ENCODE measurements at places on chromosomes 2 and 18. TPM values are rescaled to one million over a fixed set of nuclear protein-coding genes. Genes with fewer than 3 reads are reported as not detected.

GRCh38 chr2:207164006-207164831, 1.5 kb downstream of the KLF7 start:
- DNase-seq = peak; percentile 68

The ILKAP gene
- 23.4 TPM for total RNA-seq

The RAD51AP2 gene
- total RNA-seq = 0.18 TPM

The CDH7 gene
- total RNA-seq = 0.27 TPM

The LYPD1 gene
- 0.35 TPM for total RNA-seq

DNA sequence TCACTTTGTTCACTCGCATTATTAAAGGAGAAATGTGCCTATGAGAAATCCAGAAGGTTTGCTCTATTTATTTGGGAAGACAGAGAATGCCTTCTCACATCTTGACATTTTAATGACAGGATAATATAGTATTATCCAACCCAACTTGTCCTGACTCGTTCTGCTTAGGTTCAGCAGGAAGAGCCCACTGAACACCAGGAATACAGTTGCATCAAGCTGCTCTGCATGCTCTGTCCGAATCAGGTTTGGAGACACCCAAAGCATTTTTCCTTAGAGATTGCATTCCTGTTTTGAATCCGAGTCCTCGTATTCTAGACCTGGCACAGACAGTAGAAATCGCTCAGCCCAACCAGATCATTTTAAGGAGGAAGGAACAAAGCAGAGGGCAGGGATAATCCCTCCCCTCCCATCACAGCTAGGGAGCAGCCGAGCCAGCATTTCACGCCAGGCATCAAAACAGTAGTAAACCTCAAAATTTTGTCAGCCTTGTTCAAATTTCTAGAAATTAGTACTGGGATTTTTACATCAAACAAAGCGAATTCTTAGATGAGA, 837.4 kb upstream of the ID2 start:
- no peak for DNase-seq

- no peak for DNase-seq
These were observed 7.8 kb downstream of the FAM117B start for GRCh38 chr2:202642567-202642966.

The LYPD6B gene
- not detected for total RNA-seq

The GALNT14 gene
- total RNA-seq = 0.53 TPM

- peak; percentile 26 for DNase-seq
These were observed 94.2 kb upstream of the DLX2 start for GRCh38 chr2:172196768-172197431.

The RIT2 gene
- not detected for total RNA-seq

The REG1B gene
- not detected for total RNA-seq

DNA sequence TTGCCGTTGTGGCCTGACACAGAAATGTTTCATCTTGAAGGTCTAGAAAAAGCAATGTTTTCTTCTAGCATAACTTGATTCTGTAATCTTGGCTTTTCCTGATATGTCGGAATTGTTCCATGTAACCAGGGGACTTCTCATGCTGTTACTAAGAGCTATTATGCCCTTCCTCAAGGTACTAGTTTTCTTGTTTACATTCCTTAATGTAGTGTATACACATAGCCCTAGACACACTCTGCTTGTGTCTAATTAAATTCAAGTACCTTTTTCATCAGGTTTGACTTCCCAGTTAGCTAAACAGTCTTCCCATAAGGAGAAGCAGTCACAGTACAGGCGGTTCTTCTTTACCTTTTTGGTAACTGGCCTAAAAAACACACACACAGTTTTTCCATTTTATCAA, 122.8 kb upstream of the MSH6 start:
- DNase-seq = no peak

GRCh38 chr2:20744366-20745335, 77.7 kb downstream of the GDF7 start:
- DNase-seq = no peak

- no peak for DNase-seq
These were observed 16.9 kb downstream of the PID1 start for GRCh38 chr2:229254206-229254605.

- no peak for DNase-seq
These were observed 424 bp upstream of the ANKRD44 start for GRCh38 chr2:197310987-197311420.

The MSTN gene
- total RNA-seq = 0.10 TPM

DNA sequence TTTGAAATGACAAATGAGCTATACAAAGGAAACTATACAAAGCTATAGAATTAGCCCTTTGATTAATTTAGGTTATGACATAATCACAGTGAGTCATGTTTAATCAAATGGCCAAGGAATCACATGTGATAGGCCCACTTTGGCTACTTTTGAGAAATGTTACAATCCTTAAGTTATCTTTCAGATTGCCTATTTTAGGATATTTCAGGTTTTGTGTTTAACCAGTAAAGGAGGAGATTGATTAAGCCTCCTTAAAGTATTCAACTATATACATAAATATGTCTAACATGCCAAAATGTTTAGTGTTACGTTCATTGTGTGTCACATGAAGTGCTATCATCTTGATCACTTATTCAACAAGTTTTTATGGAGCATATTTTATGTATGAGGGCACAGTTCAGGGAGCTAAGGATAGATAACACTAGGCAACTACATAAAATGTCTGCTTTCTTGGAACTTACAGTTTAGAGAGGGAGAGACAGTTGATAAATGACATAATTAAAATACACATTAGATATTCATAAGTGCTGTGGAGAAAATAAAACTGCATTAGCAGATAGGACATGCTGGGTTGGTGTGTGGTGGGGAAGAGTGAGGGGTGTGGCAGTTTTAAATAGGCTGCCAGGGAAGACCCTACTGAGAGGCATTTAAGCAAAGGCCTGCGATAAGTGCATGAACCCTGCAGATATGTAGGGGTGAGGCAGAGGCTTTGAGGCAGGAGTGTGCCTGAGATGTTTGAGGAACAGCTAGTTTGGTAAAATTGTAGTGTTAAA, 77.2 kb downstream of the LTBP1 start:
- DNase-seq = no peak

DNA sequence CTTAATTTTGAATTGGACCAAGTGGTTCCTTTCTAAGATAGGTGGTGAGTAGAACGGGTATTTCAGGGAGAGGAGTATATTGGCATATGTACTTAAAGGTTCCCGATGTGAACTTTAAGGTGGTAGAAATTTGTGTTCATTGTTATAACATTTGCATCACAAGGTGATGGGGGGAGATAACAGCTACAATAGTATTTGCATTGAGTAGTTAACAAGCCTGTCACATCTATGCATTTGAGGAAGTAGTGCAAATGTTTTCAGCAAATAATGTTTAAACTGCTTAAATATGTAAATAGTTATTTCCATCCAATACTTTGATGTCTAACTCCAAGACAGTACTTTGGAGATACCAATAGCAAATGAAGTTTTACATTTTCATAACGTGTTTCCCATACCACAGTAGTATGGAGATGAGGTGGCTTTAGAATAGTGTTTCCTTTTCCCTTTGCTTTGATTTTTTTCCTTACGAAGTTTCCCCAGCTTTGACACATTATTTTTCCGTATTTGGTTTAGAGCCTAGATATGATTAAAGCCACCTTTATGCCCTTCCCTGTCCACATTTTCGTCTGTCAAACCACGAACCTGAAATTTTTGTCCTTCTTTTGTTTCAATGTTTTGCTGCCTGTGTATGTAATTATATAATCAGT, 46.6 kb downstream of the VAPA start:
- no peak for DNase-seq

The RSAD2 gene
- total RNA-seq = 8.0 TPM

- no peak for DNase-seq
These were observed 996 bp downstream of the PTCD3 start for GRCh38 chr2:86107031-86107430.

DNA sequence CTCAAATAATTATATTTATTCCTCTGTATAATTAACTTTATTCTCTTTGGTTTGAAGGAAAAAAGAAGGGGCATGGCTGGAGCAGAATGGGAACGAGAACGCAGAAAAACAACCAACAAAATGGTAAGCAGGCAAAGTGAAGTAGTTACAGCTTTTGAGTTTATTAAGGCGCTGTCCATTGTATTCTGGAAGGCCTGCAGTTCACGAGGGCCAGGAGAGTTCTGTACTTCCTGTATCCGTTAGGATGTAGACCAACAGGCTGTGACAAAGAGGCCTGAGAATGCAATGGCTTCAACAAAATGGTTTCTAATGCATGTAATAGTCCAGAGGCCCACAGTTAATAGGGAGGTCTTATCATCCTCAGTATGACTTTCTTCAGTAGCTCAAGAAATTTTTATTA, 32.5 kb upstream of the SP100 start:
- DNase-seq = no peak
